ENCODE measurements at places on chromosomes 5 and 9. TPM values are rescaled to one million over a fixed set of nuclear protein-coding genes. Genes with fewer than 3 reads are reported as not detected.

The HNRNPAB gene
- total RNA-seq, result 85.0 TPM

The SAXO1 gene
- total RNA-seq, result 0.10 TPM

DNA sequence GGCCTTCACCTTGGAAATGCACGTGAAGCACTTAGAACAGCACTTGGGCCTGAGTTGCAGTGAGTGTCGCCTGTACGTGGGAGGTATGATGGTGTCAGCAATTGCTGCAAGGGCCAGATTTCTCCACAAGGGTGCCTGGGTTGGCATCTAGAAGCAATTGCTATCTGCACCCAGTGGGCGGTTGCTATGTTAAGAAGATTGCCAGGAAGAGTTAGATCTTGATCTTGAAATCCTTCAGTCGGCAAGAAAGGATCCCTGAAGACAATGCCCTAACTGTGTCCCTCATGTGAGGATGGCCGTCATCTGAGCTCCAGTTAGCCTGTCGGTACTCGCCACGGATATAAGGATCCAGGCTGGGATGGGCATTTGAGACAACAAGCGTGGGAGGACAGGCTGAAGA, 62.9 kb downstream of the MAMDC2 start:
- no peak for DNase-seq

- no peak for DNase-seq
These were observed 21.0 kb downstream of the OSTF1 start for GRCh38 chr9:75109210-75109839.

GRCh38 chr9:102362470-102363132, 624.2 kb upstream of the GRIN3A start:
- DNase-seq, result no peak

DNA sequence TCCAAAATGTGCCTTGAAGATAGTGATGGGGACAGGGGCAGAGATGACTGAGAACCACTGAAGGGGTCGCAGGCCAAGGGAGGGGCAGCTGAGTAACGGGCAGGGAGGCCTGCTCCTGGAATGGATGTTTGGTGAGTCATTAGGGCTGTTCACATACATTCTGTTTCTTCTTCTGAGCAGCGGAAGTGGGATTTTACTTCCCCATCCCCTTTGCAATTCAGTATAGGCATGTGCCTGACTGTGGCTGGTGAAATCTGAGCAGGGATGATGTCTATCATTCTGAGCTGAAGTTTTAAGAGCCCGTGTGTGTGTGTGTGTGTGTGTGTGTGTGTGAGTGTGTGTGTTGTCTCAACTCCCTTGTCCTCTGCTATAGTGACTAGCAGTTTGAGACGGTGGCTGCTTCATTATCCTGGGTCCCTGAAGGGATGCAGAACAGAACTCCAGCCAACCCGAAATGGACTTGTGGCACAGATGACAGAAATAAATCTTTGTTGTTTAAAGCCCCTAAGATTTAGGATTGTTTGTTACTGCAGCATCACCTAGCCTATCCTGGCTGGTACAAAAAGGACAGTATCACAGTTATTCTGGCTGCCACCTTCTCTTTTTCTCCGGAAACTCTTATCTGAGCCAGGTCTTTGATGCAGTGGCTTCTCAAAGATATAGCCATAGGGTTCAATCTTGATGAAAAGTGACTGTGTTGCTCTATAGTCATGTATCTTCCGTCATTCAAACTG, 29.2 kb upstream of the TGFBI start:
- DNase-seq, result peak; percentile 85

DNA sequence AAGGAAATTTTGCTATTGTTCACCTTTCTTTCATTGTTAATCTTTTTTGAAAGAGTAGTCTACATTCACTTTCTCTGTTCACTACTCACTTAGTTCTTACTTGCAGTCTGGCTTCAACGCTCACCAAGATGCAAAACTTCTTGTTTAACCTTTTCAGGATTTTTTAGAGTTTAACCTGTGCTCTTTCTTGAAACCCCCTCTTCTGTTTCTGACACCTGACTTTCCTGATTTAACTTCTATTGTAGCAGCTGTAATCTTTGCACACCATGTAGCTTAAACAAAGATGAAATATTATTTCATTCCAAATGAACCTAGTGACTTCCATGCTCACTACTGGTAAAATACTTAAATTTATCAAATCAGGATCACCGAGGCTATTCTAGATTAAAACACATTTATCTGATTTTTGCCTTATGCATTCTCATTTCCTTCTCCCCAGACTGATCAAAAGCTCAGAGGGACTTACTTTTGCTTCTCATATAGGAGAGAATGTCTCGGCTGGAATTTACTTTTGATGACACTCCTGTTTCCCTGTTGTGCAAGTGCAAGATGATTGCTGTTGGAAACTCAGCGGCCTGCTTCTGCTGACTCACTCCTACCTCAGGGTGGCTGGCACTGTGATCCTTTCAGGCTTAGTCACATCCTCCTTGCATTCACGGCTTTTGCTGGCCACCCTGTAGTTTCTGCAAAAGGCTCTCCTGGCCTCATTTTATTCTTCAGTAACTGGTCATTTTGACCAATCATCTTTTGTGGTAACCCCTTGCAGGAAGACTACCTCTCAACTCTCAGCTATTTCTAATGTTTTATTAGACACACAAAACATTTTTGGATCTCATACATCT, 109.3 kb upstream of the IFNE start:
- DNase-seq, result peak; percentile 99

The DRD1 gene
- 0.57 TPM for total RNA-seq

The TAF11L7 gene
- not detected for total RNA-seq

- peak; percentile 81 for DNase-seq
These were observed 115.3 kb downstream of the GDNF start for GRCh38 chr5:37724395-37725125.

GRCh38 chr5:172701291-172701656, 60.2 kb downstream of the NEURL1B start:
- DNase-seq, result no peak

GRCh38 chr5:10227379-10227778, 22.3 kb downstream of the ATPSCKMT start:
- DNase-seq, result peak; percentile 37

DNA sequence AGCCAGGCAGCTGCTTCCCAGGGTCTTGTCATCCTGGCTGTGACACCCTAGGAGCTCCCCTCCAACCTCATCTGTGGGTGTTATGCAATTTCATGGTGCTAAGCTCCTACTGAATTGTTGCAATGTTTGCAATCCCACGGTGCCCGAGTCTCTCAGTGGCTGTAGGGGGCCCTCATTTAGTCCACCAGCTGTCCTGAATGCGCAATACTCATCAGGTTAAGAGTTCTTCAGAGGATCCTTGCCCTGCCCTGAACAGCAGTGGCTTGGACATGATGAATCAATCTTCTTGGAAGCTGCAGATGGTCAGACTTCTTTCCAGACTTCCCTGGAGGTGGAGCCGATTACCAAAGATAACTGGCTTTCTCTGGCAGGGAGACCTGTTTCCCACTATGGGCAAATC, 584.1 kb downstream of the CCDC171 start:
- peak; percentile 42 for DNase-seq

- DNase-seq, result no peak
These were observed 1026.9 kb downstream of the PTPRD start for GRCh38 chr9:9585920-9586319.

DNA sequence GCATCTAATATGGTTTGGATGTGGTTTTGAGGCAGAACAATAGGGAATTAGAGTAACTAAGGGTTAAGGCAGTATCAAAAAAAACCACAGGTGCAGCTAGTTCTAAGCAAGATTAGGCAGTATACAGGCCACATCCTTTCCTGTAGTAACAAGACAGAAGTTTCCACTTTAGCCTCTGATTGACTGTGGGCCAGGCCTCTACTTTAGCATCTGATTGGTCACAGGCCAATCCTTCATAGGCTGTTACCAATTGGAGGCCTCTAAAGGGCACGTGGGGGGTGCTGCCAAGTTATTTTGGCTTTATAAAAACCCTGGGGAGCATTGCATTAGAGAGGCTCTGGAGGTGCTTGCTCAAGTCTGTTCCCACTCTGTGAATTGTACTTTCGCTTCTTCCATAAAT, 144.1 kb upstream of the ST8SIA4 start:
- DNase-seq, result no peak

The INSL6 gene
- total RNA-seq, result not detected

The GRM6 gene
- not detected for total RNA-seq

The NUTM2G gene
- total RNA-seq, result not detected

- no peak for DNase-seq
These were observed 20.9 kb upstream of the CCDC112 start for GRCh38 chr5:115317320-115317719.

- no peak for DNase-seq
These were observed 731.1 kb downstream of the PTPRD start for GRCh38 chr9:9881692-9882091.
